ENCODE measurements at places on chromosomes 6 and 20. TPM values are rescaled to one million over a fixed set of nuclear protein-coding genes. Genes with fewer than 3 reads are reported as not detected.

Gene GTSF1L
- total RNA-seq = not detected

DNA sequence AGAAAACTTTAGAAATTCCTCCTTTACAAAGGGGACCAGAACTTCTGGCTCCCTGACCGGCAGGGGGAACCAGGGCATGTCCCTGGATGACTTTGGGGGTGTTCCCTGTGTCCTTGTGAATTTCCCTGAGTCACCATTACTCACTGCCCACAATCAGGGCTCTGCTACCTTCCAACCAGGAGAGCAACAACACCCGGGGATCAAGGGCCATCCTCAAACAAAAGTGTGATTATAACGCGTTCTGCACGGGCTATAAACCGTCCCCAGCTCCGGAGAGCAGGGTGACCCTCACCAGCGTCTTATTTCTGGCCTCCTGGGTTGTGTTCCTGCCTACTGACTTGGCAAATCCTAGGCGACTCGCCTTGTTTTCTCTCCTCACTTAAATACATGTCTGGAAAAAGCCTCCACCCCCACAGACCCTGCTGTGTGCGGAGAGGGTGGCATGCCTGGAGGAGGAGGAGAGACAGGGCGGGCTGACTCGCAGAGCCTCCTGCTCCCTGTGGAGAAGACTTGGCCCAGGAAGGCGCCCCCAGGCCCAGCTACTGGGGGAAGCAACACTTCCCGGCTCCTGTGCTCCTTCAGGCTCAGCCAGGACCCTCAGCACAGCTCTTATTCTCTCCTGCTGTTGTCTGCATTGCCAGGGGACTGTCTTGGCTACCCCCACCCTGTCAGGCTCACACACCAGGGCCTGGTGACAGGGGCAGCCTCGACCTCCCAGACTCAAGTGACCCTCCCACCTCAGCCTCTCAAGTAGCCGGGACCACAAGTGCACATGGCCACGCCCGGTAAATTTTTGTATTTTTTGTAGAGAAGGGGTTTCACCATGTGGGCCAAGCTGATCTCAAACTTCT is 54.1 kb downstream of the FGD2 start:
- peak; percentile 52 for DNase-seq
- no peaks in the 10 kb centered on the region for H3K36me3 ChIP-seq
- no peak overlapping the region for H3K4me3 ChIP-seq
- no peak overlapping the region for H3K27ac ChIP-seq
- H3K27me3 ChIP-seq = no peaks in the 10 kb centered on the region

Gene KCNS1
- not detected for total RNA-seq

DNA sequence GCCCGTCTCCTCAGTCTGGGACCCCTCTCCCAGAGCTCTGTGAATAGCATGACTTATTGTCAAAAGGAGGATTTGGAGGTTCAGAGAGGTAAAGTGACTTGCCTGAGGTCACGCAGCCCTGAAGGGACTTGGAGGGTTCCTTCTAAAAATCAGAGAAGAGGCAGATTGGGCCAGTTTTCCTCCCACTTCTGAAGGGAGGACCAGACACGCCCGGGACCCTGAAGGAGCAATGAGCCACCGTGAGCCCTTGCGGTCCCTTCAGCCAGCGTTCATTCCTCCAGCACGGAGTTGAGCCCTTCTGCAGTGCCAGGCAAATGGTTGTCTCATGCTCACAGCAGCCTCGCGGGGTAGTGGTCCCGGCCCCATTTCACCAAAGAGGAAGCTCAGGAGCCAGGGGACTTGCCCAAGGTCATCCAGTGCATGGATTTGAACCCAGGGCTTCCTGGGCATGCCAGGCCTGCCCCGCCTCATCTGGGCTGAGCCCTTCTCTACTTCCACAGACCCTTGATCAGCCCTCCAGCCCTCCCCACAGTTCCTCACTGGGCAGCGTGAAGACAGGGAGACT is 7.4 kb downstream of the SRC start:
- no peaks in the 10 kb centered on the region for H3K27me3 ChIP-seq
- no peak overlapping the region for H3K4me3 ChIP-seq
- no peak overlapping the region for H3K27ac ChIP-seq
- H3K36me3 ChIP-seq = no peaks in the 10 kb centered on the region
- H3K4me1 ChIP-seq = peaks cover 17% of the 10 kb centered on the region

DNA sequence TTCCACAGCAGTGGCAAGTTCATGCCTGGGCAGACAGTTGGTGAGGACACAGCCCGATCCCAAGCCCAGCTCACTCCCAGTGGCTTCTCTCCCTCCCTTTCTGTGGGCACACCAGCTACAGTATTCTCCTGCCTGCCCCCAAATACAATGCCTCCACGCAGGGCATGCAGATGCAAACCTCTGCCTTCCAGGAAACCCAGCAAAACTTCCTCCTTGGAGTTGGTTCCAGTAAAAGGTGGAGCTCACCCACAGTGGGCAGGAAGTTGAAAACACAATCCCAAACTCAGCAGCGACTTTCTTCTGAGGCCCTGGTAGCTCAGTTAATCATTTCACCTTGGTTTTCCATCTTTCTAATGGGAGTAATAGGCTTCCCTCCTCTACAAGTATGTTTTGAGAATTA is 93.7 kb downstream of the LY86 start:
- H3K27me3 ChIP-seq = no peaks in the 10 kb centered on the region
- peaks cover 1% of the 10 kb centered on the region for H3K4me1 ChIP-seq
- H3K36me3 ChIP-seq = no peaks in the 10 kb centered on the region
- no peak overlapping the region for H3K4me3 ChIP-seq
- peak overlapping the region; percentile 19 for H3K27ac ChIP-seq

DNA sequence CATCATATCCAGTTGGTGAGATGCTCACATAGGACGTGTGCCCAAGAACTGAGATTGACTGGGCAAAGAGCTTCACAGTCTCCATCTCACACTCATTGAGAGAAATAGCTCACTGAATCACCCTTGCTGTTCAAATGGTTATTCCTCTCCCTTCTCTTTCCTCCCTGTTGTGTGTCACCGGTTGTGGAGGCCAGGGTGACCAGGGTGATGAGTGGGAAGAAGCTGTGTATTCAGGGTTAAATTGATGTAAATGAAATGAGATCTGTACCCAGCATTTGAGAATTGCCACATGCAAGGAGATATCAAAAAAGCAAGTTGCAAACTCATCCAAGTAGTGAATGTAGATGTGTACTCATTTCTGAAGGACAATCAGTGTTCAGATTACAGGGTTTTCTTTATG is 36.6 kb upstream of the VAPB start:
- no peak overlapping the region for H3K4me3 ChIP-seq
- no peaks in the 10 kb centered on the region for H3K4me1 ChIP-seq
- no peak overlapping the region for H3K27ac ChIP-seq
- DNase-seq = no peak
- H3K27me3 ChIP-seq = no peaks in the 10 kb centered on the region

Gene TRIM31
- total RNA-seq = not detected

Gene CNKSR3
- 21.3 TPM for total RNA-seq

GRCh38 chr6:113668641-113669408 is 188.3 kb upstream of the MARCKS start:
- no peaks in the 10 kb centered on the region for H3K27me3 ChIP-seq
- no peak overlapping the region for H3K4me3 ChIP-seq
- no peaks in the 10 kb centered on the region for H3K36me3 ChIP-seq
- no peak overlapping the region for H3K27ac ChIP-seq

Gene FBXO30
- 14.1 TPM for total RNA-seq

Gene GMPR
- total RNA-seq = 139 TPM

- no peak overlapping the region for H3K27ac ChIP-seq
- H3K4me1 ChIP-seq = no peaks in the 10 kb centered on the region
- H3K27me3 ChIP-seq = no peaks in the 10 kb centered on the region
- H3K4me3 ChIP-seq = no peak overlapping the region
- DNase-seq = no peak
Observed at GRCh38 chr6:157215717-157216116, 107.6 kb downstream of the TMEM242 start.

Gene KDM1B
- total RNA-seq = 15.3 TPM

GRCh38 chr6:158684311-158684710 is 34.5 kb downstream of the SYTL3 start:
- H3K27ac ChIP-seq = no peak overlapping the region
- no peak overlapping the region for H3K4me3 ChIP-seq
- no peaks in the 10 kb centered on the region for H3K27me3 ChIP-seq

Gene SLA2
- total RNA-seq = 0.44 TPM

- H3K4me3 ChIP-seq = no peak overlapping the region
- H3K27me3 ChIP-seq = no peaks in the 10 kb centered on the region
- H3K36me3 ChIP-seq = no peaks in the 10 kb centered on the region
- no peak overlapping the region for H3K27ac ChIP-seq
Observed at GRCh38 chr20:32806356-32806755, 13.4 kb upstream of the MAPRE1 start.

DNA sequence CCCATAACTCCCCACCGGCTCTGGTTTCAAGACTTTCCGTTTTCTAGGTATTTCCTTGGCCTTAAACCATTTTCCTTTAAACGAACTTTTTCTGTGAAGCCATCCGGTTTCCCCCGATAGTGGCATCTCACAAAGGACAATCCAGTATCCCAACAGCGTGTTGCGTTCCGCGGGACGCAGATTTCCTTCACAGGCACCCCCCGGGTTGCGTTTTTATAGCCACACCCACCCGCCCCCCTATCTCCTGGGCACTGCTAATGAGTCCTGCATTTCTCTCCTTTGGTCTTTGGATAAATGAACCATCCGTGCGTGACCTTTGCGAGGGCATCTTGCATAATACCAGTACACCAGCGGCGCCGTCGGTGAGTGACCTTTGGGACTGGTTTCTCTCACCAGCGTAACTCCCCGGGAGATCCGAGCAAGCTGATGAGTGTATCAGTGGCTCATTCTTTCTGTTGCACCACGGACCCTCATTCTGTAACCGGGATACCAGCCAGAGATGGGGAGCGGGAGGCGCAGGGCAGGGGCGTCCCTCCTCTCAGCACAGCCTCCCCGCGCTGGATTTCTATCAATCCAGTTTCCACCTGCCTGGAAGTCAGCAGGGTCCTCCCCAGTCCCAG is 586 bp upstream of the NQO2 start:
- peaks cover 26% of the 10 kb centered on the region for H3K36me3 ChIP-seq
- peak overlapping the region; percentile 92 for H3K27ac ChIP-seq
- H3K27me3 ChIP-seq = no peaks in the 10 kb centered on the region
- peak overlapping the region; percentile 85 for H3K4me3 ChIP-seq
- no peak for DNase-seq
- peaks cover 16% of the 10 kb centered on the region for H3K4me1 ChIP-seq

DNA sequence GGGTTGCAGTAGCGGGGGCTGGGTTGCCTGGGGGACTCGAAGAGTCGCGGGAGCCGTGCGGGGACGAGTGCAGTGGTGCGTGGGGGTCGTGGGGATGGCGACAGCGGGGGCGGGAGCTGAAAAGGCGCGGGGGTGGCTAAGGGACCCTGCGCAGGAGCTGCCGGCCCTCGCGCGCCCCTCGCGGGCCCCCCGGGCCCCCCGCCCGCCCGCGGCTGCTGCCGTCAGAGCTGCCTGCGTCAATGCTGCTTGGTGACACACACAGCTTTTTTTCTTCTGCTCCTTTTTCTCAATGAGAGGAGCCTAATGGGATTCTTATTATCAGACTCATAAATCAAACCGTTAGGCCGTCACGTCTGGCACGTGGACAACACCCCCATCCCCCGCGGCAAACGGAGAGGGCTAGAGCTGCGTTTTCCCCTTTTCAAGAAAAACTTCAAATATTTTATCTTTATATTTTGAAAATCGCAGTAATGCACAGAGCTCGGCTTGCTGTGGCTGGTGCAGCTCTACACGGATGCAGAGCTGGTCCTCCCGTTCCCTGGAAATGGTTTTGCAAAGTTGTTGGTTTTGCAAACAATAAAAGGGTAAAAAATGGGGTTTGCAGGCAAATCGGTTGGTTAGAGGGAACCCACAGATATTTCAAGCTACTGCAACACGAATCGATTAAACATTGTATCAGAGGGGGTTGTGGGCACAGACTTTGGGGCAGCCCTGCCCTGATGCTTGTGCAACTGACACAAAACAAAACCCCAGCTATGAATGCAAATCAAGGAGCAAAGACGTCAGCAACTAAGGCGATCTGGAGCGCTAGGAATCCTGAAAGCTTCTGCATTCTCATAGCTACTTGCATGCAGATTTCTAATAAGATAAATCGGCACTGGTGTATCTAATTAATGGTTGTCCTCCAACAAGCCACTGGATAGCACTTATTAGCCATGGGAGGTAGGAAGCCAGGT is 161.4 kb downstream of the TBXT start:
- H3K4me1 ChIP-seq = peaks cover 32% of the 10 kb centered on the region
- H3K27ac ChIP-seq = peak overlapping the region; percentile 39
- no peaks in the 10 kb centered on the region for H3K36me3 ChIP-seq
- DNase-seq = peak; percentile 75
- peak overlapping the region; percentile 52 for H3K4me3 ChIP-seq

Gene DEFB123
- total RNA-seq = not detected

Gene NELFE
- total RNA-seq = 47.9 TPM

Gene PRND
- not detected for total RNA-seq

DNA sequence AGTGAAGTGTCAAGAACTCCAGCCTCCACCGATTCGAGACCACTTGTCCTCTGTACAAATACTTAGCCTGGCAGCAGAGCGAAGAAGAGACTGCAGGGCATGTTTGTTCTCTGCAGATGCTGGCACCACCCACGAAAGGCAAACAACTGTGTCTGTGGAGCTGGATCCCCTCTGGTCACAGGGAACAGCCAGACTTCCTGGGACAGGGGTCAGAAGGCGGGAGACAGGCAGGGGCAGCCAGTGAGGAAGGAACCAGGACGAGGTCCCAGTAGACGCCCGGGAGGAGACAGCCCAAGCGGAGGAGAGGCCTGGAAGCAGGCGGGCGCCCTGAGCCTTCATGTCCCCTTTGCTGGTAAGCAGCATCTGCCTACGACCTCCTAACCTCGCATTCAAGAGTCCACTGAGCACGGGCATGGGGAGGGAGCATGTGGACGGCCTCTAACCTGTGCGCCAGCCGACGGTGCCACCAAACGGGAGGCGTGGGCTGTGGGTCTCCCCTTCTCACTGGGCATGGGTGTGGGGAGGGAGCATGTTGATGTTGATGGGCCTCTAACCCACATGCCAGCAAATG is 265.5 kb downstream of the DLL1 start:
- H3K36me3 ChIP-seq = no peaks in the 10 kb centered on the region
- no peak overlapping the region for H3K27ac ChIP-seq
- no peak overlapping the region for H3K4me3 ChIP-seq
- peaks cover 12% of the 10 kb centered on the region for H3K27me3 ChIP-seq
- peaks cover 3% of the 10 kb centered on the region for H3K4me1 ChIP-seq

DNA sequence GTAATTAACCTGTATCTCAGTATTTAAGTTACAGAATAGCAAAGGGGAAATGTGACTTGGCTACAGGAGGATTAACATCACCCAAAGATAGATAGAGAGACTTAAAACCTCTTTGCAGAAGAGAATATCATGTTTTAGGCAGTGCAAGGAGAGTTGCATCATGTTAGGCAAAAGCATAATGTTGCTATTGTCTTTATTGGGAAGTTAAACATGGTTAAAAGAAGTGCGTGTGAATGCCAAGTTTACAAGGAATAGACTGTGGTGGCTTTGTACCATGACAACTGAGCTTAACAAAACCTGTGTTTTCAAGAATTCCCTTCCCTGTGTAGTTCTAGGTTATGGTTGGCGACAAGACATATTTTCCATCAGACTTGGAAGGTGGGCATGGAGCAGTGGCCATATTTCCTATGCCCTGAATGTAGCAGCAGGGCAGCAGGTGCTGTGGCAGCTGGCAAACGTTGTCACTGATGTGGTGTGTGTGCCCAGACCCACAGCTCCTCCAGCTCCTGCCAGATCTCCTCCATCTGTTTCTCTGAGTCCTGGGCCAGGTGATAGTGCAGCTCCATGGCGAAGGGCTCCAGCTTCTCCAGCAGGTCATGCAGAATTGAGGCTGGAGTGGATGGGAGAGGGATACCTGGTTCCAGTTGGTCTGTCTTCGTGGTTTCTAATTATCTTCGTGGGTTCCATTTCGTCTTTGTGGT is 163.3 kb downstream of the QRSL1 start:
- no peaks in the 10 kb centered on the region for H3K36me3 ChIP-seq
- no peaks in the 10 kb centered on the region for H3K4me1 ChIP-seq
- H3K27me3 ChIP-seq = no peaks in the 10 kb centered on the region
- DNase-seq = no peak
- no peak overlapping the region for H3K27ac ChIP-seq

Gene AIG1
- total RNA-seq = 64.4 TPM

All from heart right ventricle (tissue), 16 donors.